ENCODE measurements at places on chromosomes 4 and X.

GRCh38 chrX:47568656-47569295, 7.8 kb downstream of the ARAF start:
- DNase-seq, result no peak

GRCh38 chr4:129077326-129077725, 16.0 kb downstream of the SCLT1 start:
- no peak for DNase-seq

- DNase-seq, result no peak
Observed at GRCh38 chr4:96183611-96184010, 343.7 kb downstream of the PDHA2 start.

- DNase-seq, result no peak
Observed at GRCh38 chr4:116055857-116056827, 942.7 kb upstream of the NDST4 start.

DNA sequence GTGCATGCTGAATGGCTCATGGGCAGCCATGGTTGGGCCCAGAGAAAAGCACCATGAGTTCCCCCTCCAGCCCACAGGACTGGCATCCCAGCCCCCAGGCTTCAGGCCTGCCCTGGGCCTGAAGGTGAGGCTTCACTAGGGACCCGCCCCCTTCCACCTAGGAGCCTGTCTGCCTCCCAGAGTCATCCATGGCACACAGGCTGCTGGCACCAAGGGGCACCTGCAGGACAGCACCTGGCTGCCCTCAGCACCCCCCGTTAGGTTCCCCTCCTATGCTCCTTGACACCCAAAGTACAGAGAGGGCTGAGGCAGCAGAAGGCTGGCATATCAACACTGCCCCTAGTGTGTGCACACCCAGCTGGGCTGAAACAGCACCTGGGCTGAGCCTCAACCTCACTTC, 566.7 kb upstream of the PCDH7 start:
- DNase-seq, result no peak

- DNase-seq, result no peak
Observed at GRCh38 chr4:121655320-121656268, 41.2 kb downstream of the ANXA5 start.

DNA sequence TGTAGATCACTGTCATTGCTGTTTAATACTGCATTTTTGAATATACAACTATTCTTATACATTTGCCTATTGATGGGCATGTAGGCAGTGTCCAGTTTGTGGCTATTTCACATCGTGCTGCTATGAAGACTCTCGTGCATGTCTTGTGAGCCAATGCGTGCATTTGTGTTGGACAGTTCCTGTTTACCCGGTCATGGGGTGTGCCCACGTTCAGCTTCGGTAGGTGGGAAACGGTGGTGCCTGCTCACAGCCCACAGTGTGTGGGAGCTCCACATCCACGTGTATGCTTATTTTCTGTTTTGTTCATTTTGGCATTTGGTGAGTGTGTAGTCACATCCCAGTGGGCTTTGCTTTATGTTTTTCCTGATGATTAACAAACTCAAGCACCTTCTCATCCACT, 19.7 kb upstream of the RNF212 start:
- DNase-seq, result no peak

DNA sequence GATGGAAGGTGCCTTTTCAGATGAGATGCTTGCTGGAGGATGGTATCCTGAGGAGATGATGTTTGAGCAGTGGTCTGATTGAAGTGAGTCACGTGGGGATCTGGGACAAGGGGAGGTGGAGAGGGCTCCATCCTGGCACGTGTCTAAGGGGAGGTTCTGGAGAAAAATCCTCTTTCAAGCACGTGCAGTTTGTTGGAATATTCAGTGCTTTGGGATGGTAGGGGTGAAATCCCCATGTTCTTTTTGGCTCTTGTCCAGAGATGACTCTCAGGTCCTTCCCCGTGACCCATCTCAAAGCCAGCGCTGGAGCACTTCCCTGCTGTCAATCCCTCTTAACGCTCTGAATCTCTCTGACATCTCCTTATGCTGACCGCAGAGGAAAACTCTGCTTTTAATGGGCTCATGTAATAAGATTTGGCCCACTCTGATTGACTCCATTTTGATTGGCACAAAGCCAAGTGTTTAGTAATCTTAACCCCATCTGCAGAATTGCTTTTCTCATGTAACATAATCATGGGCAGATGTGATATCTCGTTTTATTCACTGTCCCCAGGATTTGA, 10.8 kb upstream of the KLKB1 start:
- no peak for DNase-seq

DNA sequence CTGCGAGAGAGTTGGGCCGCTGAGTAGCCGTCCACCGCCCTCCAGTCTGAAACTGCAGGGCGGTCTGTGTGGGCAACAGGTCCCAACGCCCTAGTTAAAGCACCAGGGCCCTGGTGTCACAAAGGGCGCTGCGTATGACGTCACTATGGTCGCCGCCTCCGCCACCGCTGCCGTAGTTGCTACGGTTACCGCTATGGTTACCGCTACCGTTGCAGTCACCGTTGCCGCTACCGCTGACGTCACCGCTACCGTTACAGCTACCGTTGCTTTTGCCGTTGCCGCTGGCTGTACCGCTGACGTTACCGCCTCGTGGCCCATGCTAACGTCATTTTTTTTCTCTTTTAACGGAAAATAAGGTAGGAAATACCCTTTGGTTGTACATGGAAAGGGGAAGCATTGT, at the start of gene PPP1R2C:
PPP1R2C (minus strand) TSS at position 68 of the 400 bp plus-strand sequence. CDS start 84 bp downstream, outside the sequence.
- DNase-seq, result no peak

DNA sequence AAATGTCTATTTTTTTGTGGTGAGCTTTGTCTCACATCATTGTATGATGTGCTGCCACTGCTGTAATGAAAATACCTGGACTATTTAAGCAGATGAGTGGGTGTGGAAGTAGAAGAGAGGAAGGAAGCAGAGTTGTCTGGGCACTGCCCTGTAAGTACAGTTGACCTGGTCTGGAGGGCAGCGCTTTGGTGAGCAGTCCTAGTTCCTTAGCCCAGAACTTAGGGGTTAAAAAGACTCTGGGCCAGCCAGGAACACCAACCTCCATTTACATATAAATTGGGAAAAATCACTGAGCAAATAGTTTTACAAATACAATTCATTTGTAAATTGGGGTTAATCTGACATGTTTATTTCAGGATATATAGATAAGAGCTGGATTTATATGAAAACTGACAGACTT, 347.1 kb upstream of the FAT1 start:
- no peak for DNase-seq

GRCh38 chr4:28675582-28675981, 1814.9 kb downstream of the STIM2 start:
- DNase-seq, result no peak

DNA sequence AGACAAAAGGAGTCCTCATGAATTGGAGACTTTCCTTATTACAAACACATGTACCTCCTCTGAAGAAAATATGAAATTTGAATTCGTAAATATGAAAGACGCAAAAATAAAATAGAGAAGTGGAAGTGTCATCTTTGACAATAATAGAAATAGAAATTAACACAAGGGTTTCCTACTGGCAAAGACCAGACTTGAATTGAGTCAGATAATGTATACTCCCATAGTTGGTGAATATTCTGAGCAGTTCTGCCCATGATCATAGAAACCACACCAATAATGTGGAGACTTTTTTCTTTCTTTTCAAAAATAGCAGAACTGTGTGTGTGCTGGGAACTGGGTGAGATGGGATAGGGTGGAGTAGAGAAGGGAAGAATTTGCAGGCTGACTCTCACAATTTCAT, 277.7 kb upstream of the TET2 start:
- no peak for DNase-seq

DNA sequence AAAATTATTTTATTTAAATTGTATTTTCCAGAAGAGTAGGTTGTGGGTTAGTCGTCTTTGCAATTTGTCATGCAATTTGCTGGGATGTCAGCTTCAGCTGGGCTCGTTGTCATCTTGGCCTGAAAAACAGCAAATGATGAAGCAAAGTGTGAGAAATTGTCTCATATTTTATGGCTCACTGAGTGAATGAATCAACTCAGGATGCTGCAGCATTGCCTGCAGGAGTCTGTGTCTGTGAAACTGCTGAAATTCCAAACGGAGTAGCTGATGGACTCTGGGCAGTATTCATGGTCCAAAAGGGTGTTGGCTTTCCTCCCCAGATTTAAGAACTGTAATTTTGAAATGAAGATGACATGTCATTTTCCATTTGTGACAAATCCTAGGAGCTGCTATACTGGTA, 37.2 kb downstream of the CXCL8 start:
- no peak for DNase-seq

- DNase-seq, result no peak
Observed at GRCh38 chr4:90128961-90129495, 1.8 kb downstream of the CCSER1 start.

DNA sequence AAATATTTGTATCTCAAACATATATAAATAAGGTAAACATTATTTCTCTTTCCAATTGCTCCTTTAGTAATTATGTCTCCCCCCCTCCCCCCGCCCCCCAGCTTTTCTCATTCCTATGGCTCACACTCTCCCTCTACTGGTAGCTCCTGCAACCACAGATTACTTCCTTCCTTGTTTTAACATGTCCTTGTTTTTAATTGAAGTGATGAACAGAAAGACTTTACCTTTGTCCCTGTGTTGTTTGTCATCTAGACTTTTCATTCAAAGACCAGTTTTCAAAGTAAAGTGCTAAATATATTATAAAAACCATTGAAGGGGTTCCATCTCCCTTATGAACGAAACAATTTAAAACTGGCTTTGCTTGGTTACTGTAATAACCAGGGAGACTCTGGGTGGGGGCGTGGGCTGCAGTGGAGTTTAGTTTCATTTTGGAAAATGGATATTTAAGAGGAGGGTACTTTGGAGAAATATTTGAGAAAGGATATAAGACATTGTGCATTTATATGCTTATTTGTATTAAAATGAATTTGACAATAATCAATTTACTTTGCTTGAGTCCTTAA, 352.9 kb downstream of the RAPGEF2 start:
- DNase-seq, result no peak

GRCh38 chr4:13968723-13969122, 341.2 kb upstream of the BOD1L1 start:
- DNase-seq, result no peak

GRCh38 chr4:97786306-97786920, 356.9 kb downstream of the STPG2 start:
- DNase-seq, result no peak

DNA sequence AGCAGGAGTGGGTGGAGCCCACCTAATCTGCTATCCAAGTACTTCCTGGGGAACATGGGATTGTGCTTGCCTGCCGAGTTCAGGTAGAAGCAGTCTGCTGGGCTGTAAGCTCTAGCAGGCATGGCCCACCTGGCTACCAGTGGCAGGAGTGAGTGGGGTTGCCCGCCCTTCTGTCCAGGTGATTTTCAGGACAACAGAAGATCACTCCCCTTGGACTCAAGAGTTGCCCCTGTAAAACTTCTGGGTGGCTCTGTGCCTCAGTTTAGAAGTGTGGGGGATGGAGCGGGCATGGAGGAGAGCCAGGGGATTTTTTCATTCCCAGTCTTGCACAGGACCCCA, 43.5 kb downstream of the NDST3 start:
- no peak for DNase-seq

GRCh38 chrX:47846040-47846439, 9.3 kb downstream of the ZNF81 start:
- DNase-seq, result no peak

GRCh38 chrX:134623293-134624045, 34.8 kb downstream of the PLAC1 start:
- no peak for DNase-seq

DNA sequence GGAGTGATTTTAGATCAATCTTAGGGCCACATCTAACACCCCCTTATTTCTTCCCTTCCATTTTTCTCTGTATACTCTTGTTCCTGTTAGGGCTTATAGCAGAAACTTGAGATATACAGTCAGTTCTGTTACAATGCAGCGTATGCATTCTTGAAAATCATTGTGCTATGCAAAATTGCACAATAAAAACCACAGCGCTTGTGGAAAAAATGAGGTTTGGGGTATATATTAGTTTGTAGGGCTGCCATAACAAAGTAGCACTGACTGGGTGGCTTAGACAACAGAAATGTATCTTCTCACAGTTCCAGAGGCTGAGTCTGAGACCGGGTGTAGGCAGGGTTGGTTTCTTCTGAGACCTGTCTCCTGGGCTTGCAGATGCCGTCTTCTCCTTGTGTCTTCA, 59.0 kb downstream of the WWC2 start:
- DNase-seq, result no peak

- DNase-seq, result no peak
Observed at GRCh38 chr4:7424553-7425111, 10.1 kb downstream of the PSAPL1 start.

GRCh38 chrX:119017077-119017476, 42.7 kb downstream of the LONRF3 start:
- no peak for DNase-seq

GRCh38 chr4:185359767-185360446, 35.8 kb downstream of the LRP2BP start:
- no peak for DNase-seq

DNA sequence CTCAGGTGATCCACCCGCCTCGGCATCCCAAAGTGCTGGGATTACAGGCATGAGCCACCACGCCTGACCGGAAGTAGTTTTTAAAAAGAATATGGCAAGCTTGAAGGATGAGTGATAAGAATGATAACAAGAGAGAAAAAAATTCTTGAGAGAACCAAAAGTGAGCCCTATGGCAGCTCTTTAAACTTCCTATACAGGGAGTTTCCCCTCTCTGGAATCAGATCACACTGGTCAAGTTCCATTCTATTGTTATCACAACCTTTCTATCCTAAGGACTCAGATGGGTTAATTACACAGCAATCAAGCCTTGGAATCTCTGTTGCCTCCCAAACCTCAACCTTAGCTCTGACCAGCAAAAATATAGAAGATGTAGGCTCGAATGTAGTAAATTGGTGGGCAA, 33.8 kb upstream of the ZNF518B start:
- DNase-seq, result no peak

DNA sequence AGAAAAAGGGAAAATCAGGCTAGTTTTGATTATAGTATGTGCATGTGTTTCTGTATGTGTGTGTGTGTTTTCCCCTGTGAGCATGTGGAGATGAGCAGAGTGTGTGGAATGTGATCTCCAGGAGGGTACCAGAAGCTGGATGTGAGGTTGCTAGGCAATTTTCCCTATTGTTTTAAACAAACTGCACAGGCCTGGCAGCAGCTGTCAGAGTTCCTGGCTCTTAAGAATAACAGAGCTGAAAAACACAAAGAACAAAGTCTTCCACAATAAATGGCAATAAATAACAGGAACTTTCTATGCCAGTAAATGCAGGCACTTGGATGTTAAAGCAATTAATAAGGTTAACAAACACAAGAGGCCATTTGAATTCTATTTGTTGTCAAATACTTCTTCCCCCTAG, 344.6 kb upstream of the CTSO start:
- DNase-seq, result no peak

- no peak for DNase-seq
Observed at GRCh38 chr4:25908491-25908901, 5.5 kb upstream of the SMIM20 start.

GRCh38 chr4:1534095-1534872, 128.0 kb upstream of the NKX1-1 start:
- DNase-seq, result no peak

DNA sequence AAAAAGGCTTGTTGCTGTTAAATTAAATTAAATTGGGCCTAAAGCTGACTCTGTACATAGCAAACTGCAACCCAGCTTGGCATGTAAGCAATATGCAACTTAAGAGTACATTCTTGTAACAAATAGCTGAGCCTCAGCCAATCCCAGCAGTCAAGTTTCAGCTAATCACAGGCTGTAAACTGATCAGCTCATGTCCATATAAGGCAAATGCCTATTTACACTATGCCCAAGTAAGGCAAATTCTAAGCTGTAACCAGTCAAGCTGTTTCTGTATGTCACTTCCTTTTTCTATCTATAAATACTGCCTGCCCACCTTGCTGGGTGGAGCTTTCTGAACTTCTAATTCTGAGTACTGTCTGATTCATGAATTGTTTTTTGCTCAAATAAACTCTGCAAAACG, 429.1 kb upstream of the FTHL17 start:
- DNase-seq, result no peak

- DNase-seq, result no peak
Observed at GRCh38 chr4:168656055-168656660, 159.3 kb downstream of the PALLD start.
